ENCODE measurements at places on chromosomes 5 and 9.

GRCh38 chr9:128121924-128122808, 5.4 kb downstream of the PTGES2 start:
- H3K27me3 ChIP-seq: no peaks in the 10 kb centered on the region
- no peak for DNase-seq
- H3K36me3 ChIP-seq: no peaks in the 10 kb centered on the region
- H3K4me1 ChIP-seq: peaks cover 25% of the 10 kb centered on the region
- H3K4me3 ChIP-seq: no peak overlapping the region

- no peak for DNase-seq
- H3K27me3 ChIP-seq: peaks cover 21% of the 10 kb centered on the region
- no peaks in the 10 kb centered on the region for H3K4me1 ChIP-seq
- no peaks in the 10 kb centered on the region for H3K36me3 ChIP-seq
Measured at GRCh38 chr5:2013301-2014057, 130.8 kb upstream of the IRX4 start.

DNA sequence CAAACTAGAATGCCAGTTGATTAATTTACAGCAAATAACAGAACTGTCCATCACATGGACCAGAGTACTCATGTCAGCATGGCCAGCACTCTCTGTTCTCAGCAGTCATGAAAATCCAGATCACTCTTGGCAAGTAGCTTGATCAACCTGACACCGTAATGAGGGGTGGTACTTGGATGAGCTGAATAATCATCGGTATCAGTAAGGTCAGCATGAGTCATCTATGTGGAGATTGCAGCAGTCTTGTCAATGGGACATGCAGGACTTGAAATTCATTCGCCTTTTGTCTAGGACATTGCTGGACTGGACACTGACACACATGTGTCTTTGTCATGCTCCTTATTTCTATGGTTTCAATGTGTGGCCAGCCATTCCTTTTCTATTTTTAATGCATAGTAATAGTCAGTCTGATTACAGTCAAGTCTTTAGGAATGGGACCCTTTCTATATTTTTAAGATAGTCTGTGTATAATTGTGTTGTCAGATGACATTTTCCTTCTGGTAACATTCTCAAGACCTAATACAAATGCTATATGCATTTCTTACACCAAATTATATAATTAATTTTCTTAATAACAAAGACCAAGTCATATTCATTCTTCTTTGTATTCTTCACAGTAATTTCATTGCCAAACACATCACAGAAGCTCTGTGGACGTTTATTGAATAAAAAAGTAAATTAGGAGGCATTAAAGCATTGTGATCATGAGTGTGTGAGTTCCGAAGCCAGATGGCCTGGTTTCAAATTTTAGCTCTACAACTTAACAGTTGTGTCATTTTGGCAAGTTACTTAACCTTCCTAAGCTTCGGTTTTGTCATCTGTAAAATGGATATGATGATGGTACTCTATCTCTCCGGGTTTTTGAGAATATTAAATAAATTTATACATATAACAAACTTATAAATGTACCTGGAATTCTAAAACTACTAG, 57.4 kb downstream of the ADAMTSL1 start:
- H3K4me1 ChIP-seq: peaks cover 21% of the 10 kb centered on the region
- DNase-seq: no peak
- no peak overlapping the region for H3K4me3 ChIP-seq
- no peaks in the 10 kb centered on the region for H3K27me3 ChIP-seq
- H3K27ac ChIP-seq: no peak overlapping the region
- H3K36me3 ChIP-seq: peaks cover 58% of the 10 kb centered on the region

- peaks cover 40% of the 10 kb centered on the region for H3K27me3 ChIP-seq
- peak; percentile 48 for DNase-seq
- H3K4me1 ChIP-seq: peaks cover 6% of the 10 kb centered on the region
Measured at GRCh38 chr9:132240841-132241482, 79.1 kb downstream of the NTNG2 start.

DNA sequence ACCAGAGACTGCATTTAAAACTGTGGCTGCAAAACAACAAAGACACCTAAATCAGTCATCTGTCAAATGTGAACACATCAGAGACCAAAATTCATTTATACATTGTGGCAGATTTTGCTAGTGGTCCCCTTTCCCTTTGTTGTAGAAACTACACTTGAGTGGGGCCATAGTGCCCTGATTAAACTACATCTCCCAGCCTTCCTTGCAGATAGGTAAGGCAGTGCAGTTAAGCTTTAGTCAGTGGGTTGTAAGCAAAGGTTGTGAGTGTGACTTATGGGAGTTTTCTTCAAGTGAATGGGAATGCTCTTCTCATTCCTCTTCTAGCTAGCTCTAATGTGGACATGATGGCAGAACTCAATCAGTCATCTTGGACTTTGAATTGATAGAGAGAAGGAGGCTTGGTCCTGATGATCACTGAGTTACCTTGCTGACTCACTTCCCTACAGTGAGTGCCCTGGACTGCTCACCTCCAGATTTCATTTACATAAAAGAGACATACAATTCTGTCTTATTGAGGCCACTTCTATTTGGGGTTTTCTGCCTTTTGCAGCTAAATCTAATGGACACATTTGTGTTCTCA, 35.2 kb upstream of the SPARC start:
- H3K4me3 ChIP-seq: no peak overlapping the region
- DNase-seq: no peak
- no peak overlapping the region for H3K27ac ChIP-seq
- H3K36me3 ChIP-seq: no peaks in the 10 kb centered on the region

- H3K36me3 ChIP-seq: no peaks in the 10 kb centered on the region
- DNase-seq: no peak
- H3K27me3 ChIP-seq: no peaks in the 10 kb centered on the region
- H3K4me3 ChIP-seq: no peak overlapping the region
- H3K4me1 ChIP-seq: no peaks in the 10 kb centered on the region
Measured at GRCh38 chr5:100950985-100951384, 47.9 kb upstream of the ST8SIA4 start.
